ENCODE measurements at places on chromosomes 11 and 22.

DNA sequence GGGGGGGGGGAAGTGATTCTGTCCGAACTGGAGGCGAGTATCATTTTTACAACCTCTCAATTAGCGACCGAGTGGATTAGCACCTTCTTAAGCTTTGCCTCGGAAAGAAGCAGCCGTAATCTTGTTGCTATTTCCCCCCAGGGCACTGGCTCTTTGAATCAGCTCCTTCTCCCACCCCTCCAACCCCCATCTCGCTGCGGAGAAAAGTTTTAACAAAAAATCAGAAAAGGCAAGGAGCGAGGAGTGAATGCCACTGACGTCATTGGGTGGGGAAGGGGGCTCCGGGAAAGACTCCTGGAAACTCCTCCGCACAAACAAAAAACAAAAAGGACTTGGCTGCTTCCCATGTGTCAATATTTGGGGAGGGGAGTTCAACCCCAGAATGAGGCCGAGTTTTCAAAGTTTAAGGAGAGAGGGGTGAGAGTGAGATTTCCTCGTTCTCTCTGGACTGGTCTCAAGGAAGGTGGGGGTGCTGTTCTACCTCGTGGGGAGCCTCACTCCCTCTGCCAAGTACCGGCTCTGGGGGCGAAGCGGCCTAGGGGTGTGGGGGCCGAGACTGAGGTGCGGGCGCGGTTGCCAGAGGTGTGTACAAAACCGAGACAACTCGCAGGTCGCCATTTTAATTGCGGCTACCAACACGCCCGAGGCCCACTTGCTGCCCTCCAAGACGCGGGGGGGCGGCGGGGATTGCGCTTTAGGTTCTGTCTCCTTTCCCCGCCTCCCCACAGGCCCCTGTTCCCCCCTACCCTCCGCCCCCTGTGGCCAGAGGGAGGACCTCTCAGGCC lies 2.5 kb upstream of the PAX6 start:
- DNase-seq: no peak

- DNase-seq: no peak
Observed at GRCh38 chr11:72860592-72860991, 46.4 kb downstream of the ATG16L2 start.

- no peak for DNase-seq
Observed at GRCh38 chr11:37718431-37718999, 1120.5 kb upstream of the RAG2 start.

DNA sequence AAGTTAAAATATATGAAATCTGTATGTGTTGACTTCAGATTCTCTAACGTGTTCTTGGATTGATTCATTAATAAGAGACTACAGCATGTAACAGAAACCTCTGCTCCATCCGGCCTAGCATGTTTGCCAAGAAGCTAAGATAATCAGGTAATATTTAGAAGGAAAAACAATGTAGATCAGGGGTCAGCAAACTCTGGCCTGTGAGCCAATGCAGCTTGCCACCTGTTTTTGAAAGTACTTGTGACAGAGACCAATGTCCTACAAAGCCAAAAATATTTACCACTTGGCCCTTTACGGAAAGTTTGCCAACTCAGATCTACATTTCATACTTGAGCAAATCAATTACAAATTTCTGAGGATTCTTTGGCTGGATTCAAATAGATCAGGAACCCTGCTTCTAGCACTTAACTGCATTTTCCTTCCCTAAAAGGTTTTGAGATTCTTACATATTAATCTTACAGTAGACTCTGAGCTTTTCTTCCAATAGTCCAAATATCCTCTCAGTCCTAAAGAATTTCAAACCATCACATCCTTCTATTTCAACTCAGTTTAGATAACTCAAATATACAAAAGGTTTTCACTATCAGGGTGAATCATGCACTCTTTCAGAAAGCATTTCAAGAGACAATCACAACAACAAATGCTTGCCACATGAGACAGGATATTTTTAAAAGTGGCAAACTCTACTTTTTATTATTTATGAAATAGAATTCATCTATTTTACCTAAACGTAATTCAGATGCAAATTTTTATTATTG lies 29.5 kb downstream of the APOL5 start:
- no peak for DNase-seq

DNA sequence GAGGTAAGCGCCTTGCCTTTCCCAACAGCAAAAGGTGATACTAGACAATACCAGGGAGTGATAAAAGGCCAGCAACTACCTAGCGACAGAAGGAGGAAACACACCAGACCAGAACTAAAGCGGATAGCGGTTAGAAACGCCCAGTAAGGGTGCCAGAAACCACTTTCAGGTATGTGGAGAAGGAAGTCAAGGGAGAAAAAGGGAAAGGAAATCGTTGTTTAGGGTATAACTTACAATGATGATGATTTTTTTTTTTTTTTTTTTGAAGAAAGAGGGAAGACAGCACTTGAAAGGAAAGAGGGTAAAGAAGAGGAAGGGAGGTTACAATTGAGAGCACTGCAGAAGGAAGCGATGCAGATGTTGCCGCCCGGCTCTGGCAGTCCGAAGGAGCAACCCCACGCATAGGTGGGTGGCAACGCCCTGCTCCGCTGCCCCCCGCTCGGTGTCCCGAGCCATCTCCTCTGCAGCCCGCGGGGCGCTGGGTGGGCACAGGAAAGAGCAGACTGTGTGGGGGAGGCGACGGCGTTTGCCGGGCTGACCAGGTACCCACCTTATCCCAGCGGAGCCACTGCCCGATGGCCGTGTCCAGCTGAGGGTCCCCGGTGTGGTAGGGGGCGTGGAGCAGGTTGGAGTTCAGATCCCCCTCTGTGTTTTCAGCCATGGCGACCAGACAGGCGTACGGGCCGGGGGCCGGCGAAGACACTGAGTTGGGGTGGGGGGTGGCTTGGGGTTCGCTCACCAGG lies 561 bp downstream of the PGM2L1 start:
- peak; percentile 13 for DNase-seq

- peak; percentile 74 for DNase-seq
Observed at GRCh38 chr11:95154514-95154913, 64.9 kb downstream of the ENDOD1 start.

DNA sequence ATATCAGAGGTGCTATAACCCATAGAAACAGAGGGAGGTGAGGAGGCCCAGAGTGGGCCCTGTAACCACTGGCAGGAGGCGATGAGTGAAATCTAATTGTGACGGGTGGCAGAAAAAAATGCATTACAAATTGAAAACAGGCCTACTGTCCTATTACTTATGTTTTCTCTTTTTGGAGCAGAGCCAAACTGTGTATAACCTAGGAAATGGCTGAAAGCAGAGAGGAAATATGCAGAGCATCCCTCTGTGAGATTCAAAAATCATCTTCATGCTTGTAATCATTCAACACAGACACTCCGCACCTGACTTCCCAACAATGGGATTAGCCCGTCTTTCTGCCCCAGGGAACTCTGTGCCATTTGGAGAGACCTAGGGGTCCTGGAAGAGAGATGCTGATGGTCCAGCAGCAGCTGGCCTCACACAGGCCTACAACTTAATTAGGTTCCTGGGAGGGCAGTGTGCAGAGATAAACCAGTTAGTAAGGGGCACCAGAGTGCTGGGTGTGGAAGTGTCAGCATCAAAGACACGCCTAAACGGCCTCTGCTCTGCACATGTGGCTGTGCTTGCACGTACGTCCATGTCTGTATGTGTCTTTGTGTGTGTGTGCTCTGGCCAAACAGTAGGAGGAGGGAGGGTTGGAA lies 41.8 kb downstream of the MAP6 start:
- DNase-seq: no peak

DNA sequence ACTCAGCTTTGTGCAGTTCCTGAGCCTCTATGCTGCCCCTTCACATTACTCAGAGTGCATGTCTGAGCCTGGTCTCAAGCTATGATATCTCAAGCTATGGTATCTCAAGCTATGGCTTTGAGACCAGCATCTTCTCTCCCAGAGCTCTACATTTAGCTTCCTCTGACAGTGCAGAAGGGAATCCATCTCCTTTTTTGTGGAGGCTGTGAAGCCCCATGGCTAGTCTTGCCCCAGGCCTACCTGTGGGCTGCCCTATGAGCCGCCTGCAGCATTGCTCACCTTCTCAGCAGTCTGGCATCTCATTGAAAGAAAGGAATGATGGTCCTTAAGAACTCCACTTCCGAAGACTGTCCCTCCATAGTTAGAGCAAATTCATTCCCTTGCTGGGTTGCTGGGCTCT lies 12.6 kb downstream of the PGAP2 start:
- DNase-seq: no peak

DNA sequence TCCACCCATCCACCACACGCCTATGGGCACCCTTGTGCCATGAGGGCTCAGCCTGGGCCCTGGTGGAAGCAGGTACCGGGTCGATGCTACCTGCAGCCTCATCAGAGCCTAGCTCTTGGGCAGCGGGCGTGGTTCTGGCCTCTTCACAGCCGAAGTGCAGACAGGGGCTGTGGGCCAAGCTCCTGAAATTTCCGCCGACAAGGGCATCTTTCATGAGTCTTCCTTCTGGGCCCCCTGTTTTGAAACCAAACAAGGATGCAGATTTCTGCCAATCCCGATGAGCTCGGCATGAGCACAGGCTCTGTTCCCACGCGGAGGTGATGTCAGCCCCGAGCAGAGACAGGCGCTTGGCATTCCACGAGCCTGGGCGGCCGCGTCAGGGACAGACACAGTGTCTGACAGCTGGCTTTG lies 22.6 kb upstream of the MGAT3 start:
- DNase-seq: no peak

DNA sequence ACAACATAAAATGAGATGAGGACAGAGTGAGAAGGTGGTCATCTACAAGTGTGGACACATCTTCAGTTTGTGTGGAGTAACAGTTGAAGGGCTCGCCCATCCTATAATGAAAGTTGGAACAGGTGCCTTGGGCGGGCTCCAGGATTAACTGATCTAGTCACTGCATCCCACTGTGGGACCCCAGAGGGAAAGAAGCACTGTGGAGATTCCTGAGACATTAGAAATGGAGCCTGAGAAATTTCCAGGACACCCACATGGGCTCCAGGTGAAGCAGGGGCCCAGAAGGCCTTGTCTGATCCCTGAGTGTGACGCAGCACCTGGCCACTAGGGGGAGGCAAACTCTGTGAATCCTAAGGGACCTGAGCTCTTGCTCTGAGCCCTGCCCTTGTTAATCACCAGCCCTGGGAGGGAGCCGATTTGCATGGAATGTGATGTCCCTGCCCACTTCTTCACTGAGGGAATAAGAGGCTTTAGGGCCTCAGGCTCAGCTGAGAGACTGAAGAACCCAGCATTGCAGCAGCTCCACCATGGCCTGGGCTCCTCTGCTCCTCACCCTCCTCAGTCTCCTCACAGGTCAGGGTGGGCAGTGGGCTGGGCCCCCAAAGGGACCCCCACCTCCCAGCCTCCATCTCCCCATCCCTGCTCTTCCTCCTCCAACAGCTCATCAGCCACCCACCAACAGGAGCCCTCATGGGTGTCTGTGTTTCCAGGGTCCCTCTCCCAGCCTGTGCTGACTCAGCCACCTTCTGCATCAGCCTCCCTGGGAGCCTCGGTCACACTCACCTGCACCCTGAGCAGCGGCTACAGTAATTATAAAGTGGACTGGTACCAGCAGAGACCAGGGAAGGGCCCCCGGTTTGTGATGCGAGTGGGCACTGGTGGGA lies 98.4 kb downstream of the VPREB1 start:
- DNase-seq: peak; percentile 82

All from GM12865 (cell line).